ENCODE measurements at places on chromosomes 5 and 9.

- DNase-seq = no peak
Observed at GRCh38 chr5:83538786-83539462, 67.4 kb downstream of the VCAN start.

- no peak for DNase-seq
Observed at GRCh38 chr5:106699198-106699597, 971.5 kb downstream of the EFNA5 start.

- no peak for DNase-seq
Observed at GRCh38 chr5:54831233-54831632, 154.2 kb downstream of the ESM1 start.

DNA sequence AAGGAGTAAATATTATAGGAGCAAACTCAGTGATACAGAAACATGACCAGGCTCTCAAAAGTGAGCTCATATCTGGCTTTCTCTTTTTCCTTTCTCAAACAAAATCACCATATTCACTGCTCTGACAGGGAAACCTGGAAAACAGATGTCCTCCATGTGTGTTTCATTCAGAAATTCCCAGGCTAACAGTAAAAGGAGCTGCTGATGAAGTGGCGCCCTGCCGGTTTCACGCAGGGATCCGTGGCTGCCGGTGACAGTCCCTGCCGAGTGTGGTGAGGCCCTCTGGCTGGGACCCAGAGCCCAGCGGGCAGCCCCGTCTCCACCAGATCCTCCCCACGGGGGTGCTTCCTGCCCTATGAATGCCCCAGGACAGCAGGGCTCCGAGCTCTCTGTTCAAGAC, 208.1 kb downstream of the GNA14 start:
- DNase-seq = peak; percentile 24

- no peak for DNase-seq
Observed at GRCh38 chr5:14435481-14435880, 146.1 kb upstream of the OTULINL start.

DNA sequence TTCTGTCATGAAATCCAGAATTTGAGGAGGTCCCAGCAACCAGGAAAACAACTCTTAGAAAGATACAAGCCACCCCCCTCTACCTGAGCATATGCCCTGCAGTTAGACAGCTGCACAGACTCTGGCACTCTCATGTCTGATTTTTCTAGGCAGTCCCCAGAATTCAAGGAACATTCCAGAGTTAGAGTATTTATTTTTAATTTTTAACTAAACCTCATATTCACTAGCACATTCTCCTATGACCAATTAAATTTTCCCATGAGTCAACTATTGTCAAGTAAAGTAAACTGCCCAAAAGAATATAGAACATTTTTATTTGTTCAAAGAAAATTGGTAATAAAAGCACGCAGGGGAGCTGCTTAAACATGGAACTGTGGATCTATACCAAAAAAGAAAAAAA, 490.5 kb upstream of the SEMA6A start:
- no peak for DNase-seq

GRCh38 chr9:89361031-89361430, 42.7 kb downstream of the SECISBP2 start:
- DNase-seq = no peak

DNA sequence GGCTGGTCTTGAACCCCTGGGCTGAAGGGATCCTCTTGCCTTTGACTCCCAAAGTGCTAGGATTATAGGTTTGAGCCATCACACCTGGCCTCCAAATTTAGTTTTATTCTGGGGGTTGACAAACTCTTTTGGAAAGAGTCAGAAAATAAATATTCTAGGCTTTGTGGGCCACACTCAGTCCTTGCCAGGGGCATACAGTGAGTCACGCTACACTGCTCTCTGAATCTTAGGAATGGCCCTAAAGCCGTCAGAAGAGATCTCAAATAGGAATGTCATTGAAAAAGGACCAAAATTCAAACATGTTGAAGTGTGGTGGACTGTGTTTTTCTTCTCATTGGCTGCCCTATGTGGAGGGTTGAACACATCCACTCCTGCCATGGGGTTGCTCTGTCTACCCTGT, 127.7 kb upstream of the BASP1 start:
- no peak for DNase-seq

GRCh38 chr5:91101600-91102379, 281.3 kb downstream of the ARRDC3 start:
- DNase-seq = peak; percentile 44

DNA sequence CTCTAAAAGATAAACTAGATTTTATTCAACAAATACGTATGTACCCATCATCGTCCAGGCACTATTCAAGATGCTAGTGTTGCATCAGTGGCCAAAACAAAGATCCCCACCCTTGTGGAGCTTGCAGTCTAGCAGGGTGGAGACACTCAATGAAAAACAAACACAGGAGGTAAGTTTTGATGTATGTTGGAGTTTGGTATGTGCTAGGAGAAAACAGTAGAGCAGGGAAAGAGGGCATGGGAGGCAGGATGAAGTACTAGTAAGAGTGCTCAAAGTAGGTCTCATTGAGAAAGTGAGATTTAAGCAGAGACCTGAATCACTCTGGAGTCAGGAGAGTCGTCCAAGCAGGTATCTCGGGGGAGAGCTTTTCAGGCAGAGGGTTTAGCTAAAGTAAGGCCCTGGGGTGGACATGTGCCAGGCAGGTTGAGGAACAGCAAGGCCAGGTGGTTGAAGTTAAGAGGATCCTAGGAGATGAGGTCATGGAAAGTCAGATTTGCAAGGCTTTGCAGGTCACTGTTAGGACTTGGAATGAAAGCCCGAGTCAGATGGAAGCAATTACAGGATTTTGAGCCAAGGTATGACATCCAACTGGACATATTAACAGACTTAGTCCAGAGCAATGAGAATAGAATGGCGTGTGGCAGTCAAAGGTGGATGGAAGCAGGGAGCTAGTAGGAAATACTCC, 9.2 kb downstream of the SNX18 start:
- DNase-seq = no peak

GRCh38 chr5:131413605-131414559, 150.0 kb downstream of the CDC42SE2 start:
- DNase-seq = no peak

DNA sequence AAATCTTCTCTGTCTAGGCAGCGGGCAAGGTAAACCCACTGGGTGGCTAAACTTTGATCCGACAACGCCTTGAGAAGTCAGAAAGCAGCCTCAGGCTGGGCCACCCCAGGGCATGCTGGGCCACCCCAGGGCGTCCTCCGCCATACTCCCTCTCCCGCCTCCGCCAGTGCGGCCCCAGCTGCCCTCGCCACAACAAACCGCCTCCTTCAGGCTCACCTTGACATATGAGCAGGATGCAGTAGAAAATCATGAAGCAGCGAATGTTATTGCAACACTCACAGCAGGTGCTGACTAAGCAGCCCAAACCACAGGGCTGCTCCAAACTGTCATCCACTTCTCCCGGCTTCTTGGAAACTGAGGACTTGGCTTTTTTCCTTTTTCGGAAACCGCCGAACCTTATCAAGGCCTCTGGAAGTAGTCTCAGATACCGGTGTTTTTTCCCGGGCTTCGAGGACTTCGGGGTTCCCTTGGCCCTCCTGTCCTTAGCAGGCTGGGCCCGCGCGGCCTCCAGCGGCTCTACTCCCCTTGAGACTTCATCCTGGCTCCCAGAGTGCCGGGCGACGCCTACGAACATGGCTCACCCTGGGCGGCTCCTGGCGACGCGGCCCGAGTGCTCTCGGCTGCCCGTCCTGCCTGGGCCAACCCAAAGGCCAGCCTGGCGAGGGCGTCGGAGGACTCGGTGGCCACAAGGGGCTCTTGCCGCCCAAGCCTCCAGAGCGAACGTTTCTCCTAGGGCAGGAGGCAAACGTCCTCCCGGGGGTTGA, at the start of gene SLCO6A1:
Gene SLCO6A1, minus strand, starts transcription at position 731 of the 764 bp plus-strand sequence. Its CDS starts 157 bp downstream, at position 574.
- no peak for DNase-seq

DNA sequence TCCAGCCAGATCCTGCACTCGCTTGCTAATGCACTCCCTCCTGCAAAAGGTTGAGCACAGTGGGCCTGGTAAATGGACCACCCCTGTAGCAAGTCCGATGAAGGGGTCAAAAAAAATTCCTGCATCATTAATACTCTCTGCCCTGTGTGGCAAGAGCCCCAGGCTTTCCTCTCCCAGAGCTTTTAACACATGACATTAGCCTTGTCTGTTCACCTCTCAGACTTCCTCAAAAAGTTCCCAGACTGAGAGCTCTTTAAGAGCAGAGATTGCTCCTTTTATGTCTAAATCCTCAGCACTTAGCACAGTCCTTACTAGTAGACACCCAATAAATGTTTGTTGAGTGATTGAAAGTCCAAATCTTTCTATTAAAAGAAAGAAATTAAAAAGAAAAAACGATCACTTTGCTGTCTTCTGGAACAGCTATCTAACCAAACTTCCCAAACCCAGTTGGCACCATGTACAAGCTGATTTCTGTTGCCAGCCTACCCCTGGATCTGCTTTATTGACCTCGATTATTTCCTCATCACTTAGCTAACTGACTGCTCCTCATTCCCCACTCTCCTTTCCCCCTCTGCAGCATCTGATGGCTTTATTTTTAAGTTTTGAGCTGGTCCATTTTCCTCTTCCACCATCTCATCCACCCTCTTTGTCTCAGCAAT, 209.8 kb downstream of the ENC1 start:
- no peak for DNase-seq

- DNase-seq = no peak
Observed at GRCh38 chr5:31106278-31106677, 87.2 kb upstream of the CDH6 start.

- DNase-seq = no peak
Observed at GRCh38 chr9:120856700-120857099, 14.0 kb upstream of the PSMD5 start.

DNA sequence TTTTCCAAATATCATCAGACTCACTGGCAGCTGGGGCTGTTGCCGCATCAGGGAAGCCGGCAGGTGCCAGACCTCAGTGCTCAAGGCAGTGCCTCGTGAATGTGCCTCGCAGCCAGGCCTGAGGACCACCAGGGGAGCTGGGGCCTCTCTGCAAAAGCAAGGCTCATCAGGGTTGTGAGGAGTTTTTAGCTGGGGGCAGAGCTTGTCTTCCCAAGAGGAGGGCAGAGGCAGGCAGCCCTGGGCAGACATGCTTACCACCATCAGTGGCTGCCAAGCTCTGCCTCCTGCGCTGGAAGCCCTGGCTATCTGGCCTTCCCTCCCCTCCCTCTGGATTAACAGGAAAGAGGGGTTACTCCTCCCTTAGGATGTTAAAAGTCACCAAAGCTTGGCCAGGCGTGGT, 8.8 kb upstream of the TBC1D9B start:
- no peak for DNase-seq

DNA sequence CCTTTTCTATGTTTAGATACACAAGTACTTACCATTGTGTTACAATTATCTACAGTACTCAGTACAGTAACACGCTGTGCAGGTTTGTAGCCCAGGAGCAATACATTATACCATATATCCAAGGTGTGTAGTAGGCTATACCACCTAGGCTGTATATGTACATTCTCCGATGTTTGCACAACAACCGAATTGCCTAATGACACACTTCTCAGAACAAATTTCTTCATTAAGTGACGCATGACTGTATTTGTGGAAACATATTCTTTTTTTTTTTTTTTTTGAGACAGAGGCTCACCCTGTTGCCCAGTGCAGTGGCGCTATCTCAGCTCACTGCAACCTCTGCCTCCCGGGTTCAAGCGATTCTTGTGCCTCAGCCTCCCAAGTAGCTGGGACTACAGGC, 4.0 kb upstream of the RAD23B start:
- no peak for DNase-seq

DNA sequence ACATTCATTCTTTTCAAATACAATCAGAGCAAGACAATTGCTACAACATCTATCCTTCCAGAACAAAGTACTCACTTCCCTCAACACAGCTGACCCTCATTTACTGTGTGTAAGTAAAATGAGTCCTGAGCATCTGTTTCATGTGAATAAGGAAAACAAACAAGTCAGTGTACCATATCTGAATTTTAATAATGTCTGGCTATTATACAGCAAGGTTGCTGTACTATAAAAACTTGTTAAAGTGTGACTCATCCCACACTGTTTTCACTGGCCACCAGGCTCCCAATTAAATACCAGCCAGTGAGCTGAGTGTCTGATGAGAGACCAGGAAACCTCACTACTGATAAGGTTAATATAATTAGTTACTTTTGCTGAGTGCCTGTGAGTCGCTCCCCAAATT, 339.8 kb downstream of the AGTPBP1 start:
- DNase-seq = no peak

GRCh38 chr9:21933281-21933680, 60.9 kb downstream of the CDKN2A start:
- no peak for DNase-seq

DNA sequence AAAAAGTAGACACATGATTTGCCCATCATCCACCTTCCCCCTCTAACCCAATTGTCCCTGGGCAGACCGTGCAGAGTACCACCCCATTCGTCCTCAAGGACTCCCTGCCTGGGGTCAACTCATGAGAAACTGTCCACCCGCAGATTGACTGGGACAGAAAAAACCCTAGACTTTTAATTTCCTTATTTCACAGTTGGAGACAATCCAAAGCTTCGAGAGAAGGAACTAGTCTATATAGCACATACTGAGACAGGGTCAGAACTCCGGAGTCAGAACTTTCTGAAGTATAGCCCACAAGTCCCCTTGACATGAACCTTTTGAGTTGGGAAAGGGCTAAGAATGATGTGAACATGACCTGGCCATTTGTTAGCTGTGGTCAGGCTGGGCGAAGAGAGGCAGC, 7.5 kb upstream of the GPX3 start:
- DNase-seq = no peak

- peak; percentile 37 for DNase-seq
Observed at GRCh38 chr5:65809817-65810531, 88.0 kb downstream of the NLN start.

GRCh38 chr5:179873588-179874110, 15.0 kb upstream of the MRNIP start:
- DNase-seq = no peak

- no peak for DNase-seq
Observed at GRCh38 chr9:92952906-92953610, 5.7 kb downstream of the FGD3 start.

DNA sequence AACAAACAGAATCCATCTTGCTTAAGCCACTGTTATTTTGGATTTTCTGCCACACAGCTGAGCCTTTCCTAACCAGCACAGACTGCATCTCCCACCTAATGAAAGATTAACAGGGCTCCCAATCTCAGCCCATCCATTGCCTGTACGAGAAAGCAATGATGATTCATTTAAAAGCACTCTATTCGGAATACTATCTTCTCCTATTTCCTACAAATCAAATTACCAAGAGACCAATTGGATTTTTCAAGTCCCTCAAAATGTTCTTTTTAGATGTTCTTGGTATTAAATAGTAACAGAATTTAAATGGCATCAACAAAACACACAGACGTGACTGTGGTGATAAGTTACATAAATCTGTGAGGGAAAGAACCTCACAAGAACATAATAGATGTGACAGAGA, 324.1 kb downstream of the AGTPBP1 start:
- no peak for DNase-seq

- DNase-seq = peak; percentile 12
Observed at GRCh38 chr9:7536310-7536939, 263.2 kb downstream of the DMAC1 start.

DNA sequence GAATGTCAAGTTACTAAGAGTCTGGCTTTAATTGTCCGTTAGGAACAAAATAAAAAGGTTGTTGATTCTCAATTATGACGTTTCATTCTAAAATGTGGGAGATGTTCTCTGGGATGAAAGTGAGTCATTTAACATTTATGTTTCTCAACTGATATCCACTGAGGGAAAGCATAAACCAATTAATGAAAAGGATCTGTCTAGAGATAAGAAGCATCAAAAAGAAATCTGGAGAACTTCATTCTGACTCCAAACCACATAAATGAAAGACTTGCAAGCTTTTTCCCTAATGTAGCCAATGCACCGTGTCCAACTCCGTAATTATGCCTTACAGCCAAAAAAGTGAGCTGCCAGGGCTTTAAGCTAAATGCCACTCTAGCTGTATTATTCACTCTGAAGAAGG, 654.2 kb downstream of the TLE1 start:
- no peak for DNase-seq

Measured in nucleus accumbens (tissue), 56 donors.